ENCODE measurements at places on chromosomes 1 and 21. TPM values are rescaled to one million over a fixed set of nuclear protein-coding genes. Genes with fewer than 3 reads are reported as not detected.

Gene OR2G6
- total RNA-seq = not detected

Gene ROR1
- 3.0 TPM for total RNA-seq

- no peak for DNase-seq
Measured at GRCh38 chr1:217322834-217323233, 308.1 kb downstream of the GPATCH2 start.

DNA sequence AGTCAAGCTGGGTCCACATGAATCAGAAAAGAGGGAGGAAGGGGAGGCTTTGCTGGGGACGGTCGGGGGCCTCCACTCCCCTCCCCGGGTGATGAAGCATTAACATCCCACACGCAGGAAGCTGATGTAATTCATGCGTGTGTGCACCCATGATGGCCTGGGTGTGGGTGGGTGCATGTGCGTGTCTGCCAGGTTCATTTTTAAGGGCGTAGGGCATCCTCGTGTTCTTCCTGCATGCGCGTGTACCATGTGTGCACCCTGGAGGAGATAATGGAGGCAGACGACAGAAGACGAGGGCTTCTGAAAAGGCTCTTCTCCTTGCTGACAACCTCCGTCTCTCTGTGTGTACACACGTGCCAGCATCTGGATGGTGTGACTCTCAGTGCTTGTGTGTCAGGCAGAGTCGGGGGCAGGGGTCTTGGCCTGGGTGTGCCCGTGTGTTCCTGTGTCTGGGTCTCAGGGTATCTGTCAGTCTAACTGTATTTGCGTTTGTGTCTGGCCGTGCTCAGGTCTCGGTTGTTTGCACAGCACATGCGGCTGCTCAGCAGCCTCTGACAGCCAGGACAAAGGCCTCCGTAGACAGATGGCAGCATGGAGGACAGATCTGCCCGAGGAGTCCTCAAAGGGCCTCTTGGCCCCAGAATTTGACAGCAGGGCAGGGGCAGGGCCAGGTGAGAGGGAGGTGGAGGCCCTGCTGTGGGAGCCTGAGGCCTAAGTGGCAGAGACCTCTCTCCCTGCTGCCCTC is 2.4 kb downstream of the RAP1GAP start:
- DNase-seq = no peak

DNA sequence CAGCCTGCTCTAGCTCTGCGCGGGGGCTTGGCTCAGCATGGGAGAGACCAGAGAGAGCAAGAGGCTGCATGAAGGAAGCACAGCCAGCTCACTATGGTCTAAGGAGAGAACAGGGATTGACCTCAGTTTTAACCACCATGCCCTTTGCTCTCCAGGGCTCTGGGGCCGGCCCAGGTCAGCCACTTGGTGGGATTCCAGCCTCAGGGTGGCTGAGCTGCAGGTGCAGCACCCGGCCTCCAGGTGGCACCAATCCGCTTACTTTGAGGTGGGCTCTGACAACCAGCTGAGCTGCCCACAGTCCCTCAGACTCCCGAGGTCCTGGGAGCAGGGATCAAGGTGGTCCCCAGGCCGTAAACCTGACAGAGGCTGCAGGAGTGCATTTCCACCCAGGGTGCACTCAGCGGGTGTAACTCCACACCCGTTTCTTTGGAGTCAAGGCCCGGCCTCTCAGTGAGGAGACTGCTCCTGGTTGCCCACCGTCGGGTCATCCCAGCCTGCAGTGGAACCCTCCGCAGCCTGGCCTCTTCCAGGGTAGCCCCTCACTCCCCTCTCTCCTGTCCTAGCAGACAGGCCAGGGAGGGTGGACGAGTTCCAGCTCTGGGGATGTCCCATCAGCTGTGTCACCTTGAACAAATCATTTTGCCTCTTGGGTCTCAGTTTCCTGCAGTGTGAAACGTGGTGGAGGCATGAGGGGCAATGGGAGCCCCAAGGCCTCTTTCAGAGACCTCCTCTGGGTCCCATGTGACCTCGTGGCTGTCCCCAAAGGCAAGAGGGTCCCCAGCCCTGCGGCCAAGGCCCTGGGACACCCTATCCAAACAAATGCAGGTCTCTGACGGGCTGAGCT is 607 bp upstream of the LGR6 start:
- peak; percentile 58 for DNase-seq

Gene RAD54L
- total RNA-seq = 0.59 TPM

DNA sequence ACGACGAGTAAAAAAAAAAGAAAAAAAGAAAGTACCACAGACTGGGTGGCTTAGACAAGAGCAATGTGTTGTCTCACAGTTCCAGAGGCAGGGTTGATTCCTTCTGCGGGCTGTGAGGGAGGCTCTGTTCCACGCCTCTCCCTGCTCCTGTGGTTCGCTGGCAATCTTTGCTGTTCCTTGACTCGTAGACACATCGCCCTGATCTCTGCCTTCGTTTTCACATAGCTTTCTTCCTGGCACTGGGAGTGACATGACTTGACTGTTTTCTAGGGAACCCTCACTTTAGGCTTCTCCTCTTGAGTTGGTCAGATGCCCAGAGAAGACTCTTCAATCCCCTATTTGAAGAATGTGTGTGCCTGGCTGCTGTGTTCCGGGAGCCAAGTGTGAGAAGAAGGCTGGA is 133.6 kb downstream of the TM2D1 start:
- DNase-seq = no peak

- DNase-seq = peak; percentile 6
Measured at GRCh38 chr1:94382201-94382600, 36.0 kb upstream of the ABCD3 start.

GRCh38 chr1:62941780-62942179 is 157.8 kb downstream of the ATG4C start:
- DNase-seq = no peak

DNA sequence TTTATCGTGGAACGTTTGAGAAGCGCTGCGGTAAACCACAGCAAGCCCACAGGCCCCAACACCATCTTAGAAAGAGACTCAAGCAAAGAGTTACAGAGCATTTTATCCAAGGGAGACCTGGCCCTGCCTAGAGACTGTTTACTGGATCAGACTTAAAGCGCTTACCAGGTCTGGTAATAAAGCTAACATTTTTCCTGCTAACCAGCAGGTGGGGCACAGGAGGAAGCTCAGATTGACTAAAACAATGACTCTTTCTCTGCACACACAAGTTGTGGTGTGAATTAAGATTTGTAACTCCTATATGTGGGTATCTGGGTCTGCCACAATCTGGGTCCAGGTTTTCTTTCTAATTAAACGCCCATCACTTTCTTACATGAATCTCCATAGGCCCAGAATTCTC is 136.5 kb upstream of the ETS2 start:
- peak; percentile 6 for DNase-seq

DNA sequence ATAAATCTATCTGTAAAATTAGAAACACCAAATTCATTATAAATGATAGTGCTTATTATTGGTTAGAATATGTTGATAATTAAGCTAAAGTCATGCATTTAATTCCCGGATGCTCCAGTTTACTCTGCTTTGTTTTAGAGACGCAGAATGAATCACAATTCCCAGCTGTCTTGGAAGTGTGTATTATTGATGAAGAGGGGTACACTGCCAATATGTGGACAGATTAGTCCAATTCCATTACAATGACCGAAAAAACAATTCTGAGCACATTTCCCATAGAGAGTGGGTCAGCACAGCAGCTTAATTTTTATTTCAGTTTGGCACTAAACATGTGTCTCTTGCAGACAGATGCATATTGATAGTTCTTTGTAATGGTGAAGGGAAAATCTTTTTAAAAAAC is 146.7 kb downstream of the KCNT2 start:
- DNase-seq = no peak

DNA sequence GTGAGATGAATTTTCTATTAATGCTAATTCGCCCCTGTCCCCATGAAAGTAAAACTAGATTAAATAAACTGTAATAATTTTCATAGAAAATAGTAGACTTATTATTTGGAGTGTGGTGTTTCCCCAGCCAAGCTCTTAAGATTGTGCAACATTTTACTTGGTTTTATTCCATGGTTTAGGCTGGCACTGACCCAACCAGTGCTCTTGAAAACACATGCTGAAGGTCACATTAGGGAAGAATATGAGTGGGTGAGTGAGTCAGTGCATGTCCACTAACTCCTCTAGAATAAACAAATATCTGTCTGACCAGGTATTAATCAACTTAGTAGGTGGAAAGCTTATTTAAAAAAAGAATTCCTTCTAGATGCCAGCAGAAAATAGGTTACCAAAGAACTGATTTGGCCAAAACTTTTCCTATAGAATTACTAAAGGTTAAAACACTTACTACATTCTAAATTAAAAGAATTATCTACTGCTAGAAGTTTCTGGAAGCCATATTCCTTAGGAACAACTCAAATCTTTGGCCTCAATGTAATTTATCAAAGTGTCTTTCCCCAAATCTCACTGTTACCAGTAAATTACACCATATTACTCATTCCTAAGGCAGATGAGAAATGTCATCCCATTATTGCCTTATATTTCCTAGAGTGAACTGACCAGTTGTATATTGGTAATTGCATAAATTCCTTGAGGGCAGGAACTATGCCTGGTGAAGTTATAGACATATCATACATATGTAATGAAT is 89.7 kb upstream of the RGS1 start:
- peak; percentile 95 for DNase-seq

DNA sequence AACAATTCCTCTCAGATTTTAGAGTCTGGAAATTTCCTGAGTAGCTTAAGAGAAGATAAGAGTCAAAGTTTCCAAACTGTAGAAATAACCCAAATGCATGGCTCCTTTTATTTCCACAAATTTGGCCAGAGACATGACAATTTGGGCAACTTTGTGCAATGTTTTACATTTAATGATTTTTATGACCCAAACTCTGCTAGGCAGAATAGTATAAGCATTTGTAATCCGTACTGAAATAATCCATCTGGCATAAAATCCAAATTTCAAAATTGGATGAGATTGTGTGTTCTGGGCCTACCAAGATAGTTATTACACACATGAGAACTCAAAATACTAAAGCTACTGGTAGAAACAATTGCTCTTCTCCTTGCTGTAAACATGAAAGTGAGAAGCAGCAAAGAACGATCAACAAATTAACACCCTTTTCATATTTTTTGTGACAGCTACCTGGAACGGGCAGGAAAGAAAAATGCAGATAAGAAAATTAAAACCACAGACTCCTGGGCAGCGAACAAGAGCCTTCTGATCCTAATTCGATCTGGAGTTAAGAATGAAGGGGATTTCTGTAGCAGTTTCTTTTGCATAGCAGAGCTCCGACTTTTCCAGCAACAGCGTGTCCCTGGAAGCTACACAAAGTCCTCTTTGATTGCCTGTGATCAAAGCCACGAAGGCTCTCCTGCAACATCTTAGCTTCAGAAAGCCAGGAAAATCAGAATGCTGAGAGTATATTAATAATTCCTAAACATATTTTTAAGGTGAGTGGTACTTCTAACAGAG is 191.2 kb downstream of the GRIK1 start:
- no peak for DNase-seq

Gene TAL1
- not detected for total RNA-seq

Gene REG4
- total RNA-seq = not detected

- no peak for DNase-seq
Measured at GRCh38 chr1:186605762-186606350, 74.4 kb downstream of the PTGS2 start.

- no peak for DNase-seq
Measured at GRCh38 chr21:23963454-23963853, 1643.8 kb downstream of the MRPL39 start.

- peak; percentile 97 for DNase-seq
Measured at GRCh38 chr1:23959461-23960290, at the start of gene PNRC2. PNRC2 (plus strand) TSS chr1:23959828; CDS start chr1:23961458, 1,630 bp downstream.

Gene SETDB1
- total RNA-seq = 42.9 TPM

Gene USH2A
- 0.21 TPM for total RNA-seq

GRCh38 chr1:225936523-225936922 is 4.5 kb downstream of the LEFTY2 start:
- DNase-seq = no peak

Gene KRTAP13-2
- total RNA-seq = not detected

Gene C4BPB
- total RNA-seq = not detected

GRCh38 chr1:245605480-245606156 is 450.8 kb downstream of the KIF26B start:
- peak; percentile 30 for DNase-seq

GRCh38 chr1:113990961-113991360 is 11.7 kb downstream of the OLFML3 start:
- DNase-seq = peak; percentile 82

Gene CELSR2
- total RNA-seq = 0.43 TPM

GRCh38 chr1:165241952-165242351 is 114.6 kb downstream of the LMX1A start:
- DNase-seq = no peak

DNA sequence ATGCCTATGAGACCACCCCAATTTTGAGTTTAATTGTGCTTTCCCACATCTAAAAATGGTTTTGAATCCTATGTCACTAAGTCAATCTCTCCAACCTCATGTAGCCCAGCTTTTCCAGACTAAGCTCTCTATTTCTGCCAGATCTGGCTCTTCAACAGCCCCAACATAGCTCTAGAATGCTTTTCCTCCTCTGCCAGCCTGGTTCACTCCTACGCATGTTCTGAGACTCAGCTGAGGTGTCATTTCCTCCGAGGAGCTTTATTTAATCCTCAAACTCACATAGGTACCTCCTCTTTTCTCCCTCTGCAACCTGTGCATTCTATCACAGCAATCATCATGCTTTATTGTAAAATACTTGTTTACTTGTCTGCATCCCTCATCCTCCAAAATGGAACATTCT is 517.8 kb upstream of the BEND5 start:
- DNase-seq = no peak

DNA sequence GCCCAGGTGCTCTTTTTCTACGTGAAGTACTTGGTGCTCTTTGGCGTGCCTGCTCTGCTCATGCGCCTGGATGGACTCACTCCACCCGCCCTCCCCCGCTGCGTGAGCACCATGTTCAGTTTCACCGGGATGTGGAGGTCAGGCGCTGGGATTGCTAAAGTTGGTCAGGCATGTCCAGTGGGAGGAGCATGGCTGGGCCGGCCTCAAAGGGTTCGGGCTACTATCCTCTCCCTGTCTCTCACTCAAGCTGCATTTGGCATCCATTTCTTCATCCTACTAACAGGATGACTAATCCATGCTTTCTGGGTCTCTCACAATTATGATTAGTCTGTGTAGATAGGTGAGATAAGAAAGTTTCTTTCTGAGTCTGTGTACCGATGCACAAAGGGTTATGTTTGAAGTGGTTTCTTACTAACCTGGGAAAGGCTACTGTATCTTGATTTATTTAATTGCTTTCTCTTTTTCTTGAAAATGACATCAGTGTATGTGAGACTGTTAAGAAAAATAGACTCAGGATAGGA is 135.9 kb downstream of the HHAT start:
- no peak for DNase-seq

Measured in myocyte (in vitro differentiated cells).